NCI-H345 (cell line): ENCODE measurements at places on chromosomes 4 and X.

DNA sequence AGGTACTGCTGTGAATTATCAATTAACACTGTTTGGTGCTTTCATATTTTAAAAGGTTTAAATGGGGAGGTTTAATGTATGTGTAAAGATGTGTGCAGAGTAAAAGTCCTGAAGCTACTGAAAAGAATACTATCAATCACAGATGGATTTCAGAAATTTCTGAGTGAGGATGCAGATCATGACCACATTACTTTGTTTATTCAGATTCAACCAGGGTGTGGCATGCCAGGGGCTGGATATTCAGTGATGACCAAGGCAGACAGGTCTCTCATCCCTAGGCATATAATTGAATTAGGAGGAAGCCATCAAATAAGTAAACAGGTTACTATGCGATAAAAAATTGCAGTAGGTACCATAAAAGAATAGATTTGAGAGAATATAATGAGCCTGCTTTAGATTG, 28.0 kb upstream of the ANKRD50 start:
- DNase-seq: no peak

DNA sequence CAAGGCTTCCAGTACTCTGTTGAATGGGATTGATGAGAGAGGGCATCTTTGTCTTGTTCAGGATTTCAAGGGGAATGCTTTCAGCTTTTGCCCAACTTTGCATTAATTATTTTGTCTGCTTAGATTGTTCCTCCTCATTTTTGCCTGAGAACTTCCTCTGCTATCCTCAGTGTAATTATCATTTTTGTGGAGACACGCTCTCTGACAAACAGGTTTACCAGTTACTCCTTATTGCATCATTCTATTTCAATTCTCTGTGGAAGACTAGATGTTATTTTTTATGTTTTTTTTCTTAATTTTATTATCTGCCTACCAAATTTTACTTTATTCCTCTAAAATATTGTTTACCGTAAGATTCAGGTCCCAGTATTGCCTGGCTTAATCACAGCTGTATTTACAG, 349.2 kb downstream of the ADGRL3 start:
- no peak for DNase-seq

GRCh38 chr4:188168726-188169373, 29.6 kb downstream of the TRIML1 start:
- no peak for DNase-seq

- no peak for DNase-seq
Measured at GRCh38 chr4:26503427-26503826, 13.1 kb upstream of the CCKAR start.

- no peak for DNase-seq
Measured at GRCh38 chr4:6204871-6205566, 4.7 kb upstream of the JAKMIP1 start.

GRCh38 chr4:44842531-44842930, 116.2 kb upstream of the GNPDA2 start:
- no peak for DNase-seq

DNA sequence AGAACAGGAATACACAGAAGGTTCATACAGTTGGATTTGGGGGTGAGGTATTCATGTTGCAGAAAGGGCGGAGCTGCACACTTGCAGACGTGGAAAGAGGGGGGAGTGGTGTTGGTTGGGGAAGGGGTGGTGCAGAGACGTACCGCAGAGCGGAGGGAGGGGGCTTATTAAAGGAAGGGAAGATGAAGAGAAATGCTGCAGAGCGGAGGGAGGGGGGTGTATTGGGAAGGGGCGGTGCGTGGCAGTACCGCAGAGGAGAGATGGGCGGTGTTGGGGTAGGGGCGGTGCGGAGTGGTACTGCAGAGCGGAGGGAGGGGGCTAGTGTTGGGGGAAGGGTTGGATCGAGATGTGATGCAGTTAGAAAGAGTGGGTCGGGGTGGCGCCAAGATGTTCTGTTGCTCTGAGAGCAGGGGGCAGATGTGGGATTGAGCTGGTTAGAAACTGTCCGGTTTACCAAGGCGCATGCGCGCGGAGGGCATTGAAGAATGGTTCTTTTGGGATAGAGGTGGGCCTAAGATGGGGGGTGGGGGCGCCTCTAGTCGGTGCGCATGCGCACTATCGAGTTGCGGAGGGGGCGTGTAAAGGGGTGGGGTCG, 900 bp downstream of the TRO start:
- DNase-seq: peak; percentile 85

- DNase-seq: no peak
Measured at GRCh38 chr4:140952717-140953116, 180.6 kb downstream of the RNF150 start.

GRCh38 chrX:77440330-77440729, 6.9 kb upstream of the FGF16 start:
- DNase-seq: no peak

- no peak for DNase-seq
Measured at GRCh38 chrX:40022421-40022820, 75.3 kb downstream of the BCOR start.

DNA sequence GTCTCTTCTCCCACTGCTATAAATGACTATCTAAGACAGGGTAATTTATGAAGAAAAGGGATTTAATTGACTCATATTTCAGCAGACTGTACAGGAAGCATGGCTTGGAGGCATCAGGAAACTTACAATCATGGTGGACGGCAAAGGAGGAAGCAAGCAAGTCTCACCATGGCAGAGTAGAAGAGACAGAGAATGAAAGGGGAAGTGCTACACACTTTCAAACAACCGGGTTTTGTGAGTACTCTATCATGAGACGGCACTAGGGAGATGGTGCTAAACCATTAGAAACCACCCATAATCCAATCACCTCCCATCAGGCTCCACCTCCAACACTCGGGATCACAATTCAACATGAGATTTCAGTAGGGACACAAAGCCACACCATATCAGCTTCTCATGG, 11.1 kb downstream of the UBE2NL start:
- no peak for DNase-seq

DNA sequence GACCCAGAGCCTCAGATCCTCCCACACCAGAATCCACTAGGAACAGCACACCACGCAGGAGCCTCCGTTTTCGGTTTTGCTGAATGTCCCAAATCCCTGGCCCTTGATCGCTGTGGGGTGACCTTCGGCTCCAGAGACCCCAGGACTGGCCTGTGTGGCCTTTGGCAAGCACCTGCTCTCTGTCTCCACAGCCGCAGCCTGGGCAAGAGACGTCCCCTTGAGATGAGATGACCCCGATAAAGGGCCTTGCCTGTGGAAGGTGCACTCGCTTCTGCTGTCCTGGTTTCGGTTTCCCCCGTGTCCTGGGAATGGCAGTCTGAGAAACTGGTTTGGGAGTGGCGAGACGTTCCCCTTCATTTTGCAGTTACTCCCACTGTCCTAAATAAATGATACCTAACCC, 9.6 kb downstream of the PSAPL1 start:
- DNase-seq: no peak

DNA sequence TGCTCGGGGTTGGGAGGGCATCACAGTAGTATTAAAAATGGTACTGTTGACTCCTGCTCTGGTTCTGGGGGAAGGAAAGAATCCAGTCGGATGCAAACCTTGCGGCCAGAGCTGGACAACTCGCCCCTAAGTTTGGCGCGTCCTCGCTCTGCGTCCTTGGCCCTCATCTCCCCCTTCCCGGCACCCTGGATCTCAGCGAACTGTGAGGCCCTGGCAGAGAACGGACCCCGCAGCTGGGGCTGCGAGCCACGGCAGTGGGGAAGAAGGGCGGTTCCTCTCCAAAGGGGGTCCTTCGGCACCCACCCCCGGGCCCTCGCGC, 14.0 kb downstream of the ARHGEF6 start:
- DNase-seq: no peak

DNA sequence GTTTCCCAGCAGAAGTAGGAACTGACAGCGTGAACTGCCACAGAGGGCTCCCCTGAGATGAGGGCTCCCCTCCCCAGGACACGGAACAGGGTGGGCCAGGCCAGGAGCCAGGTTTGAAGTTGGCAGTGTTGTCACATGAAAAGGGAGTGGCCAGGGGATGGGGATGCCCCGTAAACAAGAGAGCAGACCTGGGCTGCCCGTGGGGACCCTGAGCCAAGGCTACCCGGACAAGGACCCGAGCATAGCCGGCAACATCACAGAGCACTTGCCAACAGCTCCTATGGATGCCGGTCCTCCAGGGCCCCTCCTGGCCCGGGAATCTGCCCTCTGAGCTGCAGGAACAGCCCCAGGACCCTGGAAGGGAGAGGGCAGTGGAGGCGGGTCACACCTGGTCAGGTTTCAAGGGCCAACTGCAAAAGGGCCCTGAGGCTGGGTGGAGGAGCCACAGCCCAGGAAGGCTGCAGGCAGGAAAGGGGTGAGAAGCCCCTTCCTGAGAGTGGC, 102.1 kb downstream of the CPZ start:
- DNase-seq: no peak

- DNase-seq: no peak
Measured at GRCh38 chr4:24226023-24226422, 336.2 kb upstream of the PPARGC1A start.

DNA sequence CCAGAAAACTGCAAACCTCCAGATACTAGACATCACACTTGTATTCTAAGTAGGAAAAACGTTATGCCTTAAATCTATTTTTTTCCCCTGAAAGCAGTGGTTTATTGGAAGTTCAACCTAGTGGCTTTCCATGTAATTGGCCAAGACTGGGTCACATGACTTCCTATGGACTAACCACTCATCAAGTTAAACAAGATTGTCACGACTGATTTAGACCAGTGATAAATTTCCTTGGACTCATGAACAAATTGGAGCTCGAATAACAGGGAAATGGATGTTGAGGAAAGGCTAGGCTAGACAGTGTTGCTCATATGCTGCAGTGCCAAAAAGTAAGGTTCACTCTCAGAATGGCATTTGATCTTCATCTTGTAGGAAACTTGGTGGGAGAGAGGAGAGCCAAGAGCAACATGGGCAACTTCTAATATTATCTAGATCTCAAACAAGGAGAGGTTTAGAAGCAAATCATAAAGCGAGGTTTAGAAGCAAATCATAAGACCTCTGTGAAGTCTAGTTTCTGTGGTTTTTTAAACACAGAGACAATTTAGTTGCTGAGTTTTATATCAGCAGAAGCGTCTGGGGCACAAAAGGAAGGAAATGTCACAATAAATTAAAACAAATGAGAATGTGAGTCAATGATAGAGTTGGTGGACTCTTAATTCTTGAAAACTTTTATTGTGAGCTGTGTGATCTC, 165.6 kb upstream of the BOD1L1 start:
- no peak for DNase-seq

GRCh38 chr4:184446132-184446658, 28.2 kb downstream of the IRF2 start:
- no peak for DNase-seq

DNA sequence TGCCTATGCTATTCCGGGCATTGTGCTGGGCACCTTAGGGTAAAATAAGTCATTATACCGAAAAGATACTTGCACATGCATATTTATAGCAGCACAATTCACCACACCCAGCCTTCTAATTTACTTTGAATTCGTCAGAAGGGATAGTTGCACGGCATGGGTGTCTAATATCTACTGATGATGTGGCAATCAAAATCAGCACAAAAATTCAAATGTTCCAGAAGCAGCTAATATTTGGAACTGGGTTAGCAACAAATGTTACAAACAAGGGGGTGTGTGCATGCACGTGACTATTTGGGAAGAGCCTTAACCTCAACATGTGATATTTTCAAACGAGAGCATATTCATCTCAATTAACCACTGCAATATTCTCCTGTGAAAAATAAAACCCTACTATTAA, 79.7 kb upstream of the PRSS48 start:
- no peak for DNase-seq

- DNase-seq: no peak
Measured at GRCh38 chrX:118694638-118695037, 32.8 kb upstream of the IL13RA1 start.

DNA sequence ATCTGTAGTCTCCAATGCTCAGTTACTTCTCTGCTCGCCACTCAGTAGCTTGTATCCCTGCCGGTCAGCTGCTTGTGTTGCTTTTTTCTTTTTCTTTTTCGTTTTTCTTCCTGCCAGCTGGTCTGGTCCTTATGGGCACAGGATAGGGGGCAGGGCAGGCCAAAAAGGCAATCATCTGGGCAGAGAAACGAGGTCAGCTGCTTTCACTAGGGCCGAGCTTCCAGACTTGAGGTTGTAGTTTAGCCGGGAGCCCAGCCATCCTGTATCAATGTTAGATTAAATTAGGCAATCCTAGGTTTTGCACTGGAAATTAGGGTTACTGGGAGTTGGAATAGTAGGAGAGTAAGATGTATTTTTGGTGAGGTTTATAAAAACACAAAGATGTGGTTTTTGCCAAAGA, 3.4 kb downstream of the ARSF start:
- no peak for DNase-seq

- no peak for DNase-seq
Measured at GRCh38 chr4:177161781-177162180, 147.9 kb upstream of the NEIL3 start.

GRCh38 chrX:36978886-36979285, 29.3 kb upstream of the FAM47C start:
- DNase-seq: no peak

DNA sequence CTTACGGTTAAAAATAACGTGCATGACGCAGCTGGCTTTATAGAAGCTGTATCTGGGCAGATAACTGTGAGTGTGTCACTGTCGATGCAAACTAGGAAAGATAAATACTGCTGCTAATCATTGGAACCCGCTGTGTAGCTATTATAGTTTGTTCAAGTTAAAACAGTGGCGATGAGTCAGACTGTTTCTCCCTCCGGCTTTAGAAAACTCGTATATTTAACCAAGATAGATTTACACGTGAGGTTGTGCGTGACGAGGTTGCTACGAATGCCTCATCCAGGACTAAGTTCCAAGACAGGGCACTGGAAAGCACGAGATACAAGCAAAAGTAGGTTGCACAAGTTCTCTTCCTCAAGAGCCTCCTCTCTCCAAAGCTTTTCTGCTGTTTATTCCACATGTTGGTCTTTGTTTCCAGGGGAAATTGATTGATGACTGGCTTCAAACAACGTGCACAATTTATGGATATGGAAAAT, 270.7 kb downstream of the FBXW7 start:
- DNase-seq: peak; percentile 66

DNA sequence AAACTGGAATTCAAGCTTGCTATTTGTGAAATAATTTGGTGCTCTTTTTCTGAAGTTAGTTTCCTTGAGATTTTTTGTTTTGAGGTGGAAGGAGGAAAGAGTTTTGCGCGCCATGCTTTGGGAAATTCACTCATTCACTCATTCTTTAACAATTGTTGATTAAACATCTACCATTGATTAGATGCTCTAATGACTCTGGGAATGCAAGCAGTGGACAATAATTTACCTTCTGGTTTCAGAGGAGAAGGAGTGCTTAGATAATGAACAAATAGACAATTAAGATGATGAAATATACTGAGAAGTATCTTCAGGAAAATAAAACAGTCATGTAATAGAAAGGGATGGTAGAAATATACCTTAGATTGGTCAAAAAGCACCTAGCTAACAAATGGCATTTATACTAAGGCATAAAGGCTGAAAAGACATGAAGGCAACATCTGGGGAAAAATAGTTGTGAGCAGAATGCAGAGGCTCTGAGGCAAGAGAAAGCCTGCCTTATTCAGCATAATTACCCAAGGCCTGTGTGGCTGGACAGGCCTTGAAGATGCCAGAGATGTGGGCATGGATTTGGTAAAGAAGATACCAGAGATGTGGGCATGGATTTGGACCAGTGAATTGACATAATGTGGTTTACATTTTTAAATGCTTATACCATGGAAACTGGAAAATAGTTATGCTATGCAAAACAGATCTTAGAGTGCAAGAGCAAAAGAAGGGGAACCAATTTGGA, 2.7 kb upstream of the COMMD8 start:
- no peak for DNase-seq
